Foreskin keratinocyte (primary cell): ENCODE measurements at places on chromosomes 11 and 22.

DNA sequence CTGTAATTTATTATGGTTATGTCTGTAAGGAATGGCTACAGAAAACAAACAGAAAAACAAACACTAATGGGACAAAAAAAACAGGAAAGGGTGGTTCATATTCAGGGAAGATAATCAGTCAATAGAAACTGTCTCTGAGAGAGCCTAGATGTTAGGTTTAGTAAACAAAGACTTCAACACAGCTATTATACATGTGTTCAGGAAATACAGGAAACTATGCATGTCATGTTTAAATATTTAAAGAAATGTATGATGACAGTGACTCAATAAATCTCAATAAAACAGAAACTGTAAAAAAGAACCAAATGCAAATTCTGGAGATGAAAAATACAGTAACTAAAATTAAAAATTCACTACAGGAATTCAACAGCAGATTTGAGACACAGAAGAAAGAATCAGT lies 76.0 kb downstream of the PACS1 start:
- no peak for DNase-seq

DNA sequence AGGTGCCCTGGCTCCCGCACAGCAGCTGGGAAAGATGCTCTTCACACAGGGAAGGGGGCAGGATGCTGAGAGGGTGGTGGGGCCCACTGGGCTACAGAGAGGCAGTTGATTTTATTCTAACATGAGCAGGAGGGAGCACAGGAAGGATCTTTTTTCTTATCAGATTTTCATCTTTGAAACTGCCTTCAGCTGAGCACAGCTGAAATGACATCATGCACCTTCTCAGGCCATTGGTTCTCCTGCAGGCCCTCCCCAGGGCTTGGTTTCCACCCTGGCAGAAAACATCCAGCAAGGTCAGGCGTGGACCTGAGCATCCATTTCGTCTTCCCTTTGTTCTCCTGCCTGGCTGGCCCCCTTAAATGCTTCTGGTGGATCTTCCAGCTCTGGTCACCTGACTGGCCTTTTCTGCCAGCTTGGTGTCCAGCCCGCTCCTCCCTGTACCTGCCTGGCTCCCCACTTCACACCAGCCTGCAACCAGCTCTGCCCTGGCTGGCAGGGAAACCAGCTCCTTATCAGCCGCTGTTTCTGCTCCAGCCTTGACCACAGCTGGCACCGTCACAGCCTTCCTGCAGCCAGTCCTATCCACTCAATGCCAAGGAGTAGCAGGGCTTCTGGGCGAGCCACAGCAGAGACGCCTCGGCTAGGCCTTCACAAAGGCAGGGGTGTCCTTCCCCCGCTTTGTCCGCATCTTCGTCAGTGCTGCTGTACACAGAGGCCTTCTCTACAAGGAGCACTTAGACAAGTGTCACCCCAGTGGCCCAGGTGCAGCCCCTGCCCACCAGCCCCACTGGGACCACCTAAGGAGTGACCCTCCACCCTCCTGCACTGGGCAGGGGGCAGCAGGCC lies 36.5 kb downstream of the TOM1 start:
- DNase-seq: no peak

DNA sequence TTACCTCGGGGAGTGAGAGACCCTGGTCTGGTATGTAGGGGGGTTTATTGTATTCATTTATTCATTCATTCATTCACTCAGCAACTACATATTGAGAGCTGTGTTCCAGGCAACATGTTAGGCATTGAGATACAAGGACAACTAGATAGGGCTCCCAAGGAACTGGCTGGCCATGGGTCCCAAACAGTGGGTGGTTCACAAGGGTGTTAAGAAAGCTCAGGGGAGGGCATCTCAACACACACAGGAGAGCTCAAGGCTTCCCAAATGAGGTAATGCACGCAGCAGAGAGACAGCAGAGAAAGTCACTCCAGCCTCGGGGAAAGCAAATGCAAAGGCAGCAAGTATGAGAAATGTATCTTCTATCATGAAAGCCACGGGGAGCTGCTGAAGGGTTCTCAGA lies 51.8 kb downstream of the BTG4 start:
- DNase-seq: no peak

DNA sequence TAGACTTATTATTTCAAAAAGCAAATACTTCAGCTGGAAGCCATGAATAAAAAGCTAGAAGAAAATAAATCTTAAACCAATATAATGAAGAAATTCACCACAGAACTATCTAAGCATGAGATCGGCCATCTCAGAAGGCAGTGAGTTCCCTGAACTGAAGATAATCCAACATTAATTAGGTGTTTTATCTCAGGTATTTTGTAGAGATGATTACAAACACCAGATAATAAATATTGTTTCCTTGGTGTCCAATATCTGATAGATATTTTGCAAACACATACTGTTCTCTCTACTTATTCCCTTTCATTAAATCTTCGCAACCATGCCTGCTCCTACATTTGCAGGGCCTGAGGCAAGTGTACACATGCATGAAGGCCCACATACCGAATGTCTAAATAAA lies 26.0 kb upstream of the FAM181B start:
- DNase-seq: no peak

DNA sequence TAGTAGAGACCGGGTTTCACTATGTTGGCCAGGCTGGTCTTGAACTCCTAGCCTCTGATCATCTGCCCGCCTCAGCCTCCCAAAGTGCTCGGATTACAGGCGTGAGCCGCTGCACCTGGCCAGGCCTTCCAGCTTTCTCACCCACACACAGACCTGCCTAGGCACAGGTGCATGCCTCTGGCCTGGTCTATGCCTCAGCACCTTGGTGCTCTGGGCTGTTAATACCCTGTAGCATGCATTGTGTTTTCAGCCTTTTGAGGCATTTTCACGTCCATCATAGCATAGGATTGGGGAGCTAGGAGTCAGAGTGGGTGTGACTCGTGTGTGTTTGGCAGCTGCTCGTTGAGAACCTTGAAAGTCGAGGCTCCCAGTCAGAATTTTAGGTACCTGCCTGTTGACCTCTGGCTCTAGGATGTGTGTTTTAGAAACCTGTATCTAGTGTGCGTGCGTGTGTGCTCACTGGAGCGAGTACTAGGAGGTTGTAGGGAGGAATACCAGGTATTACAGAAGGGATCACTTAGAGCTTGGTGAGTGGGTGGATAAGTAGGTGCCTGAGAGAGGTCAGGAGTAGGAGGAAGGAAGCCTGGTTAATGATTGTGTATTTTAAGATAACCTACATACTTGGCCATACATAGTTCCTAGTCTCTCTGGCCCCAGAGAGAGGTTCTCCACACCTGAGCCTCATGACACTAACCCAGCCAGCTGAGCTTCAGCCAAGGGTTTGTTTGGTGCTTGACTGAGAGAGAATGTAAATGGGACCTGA lies 20.0 kb downstream of the CRKL start:
- DNase-seq: no peak

DNA sequence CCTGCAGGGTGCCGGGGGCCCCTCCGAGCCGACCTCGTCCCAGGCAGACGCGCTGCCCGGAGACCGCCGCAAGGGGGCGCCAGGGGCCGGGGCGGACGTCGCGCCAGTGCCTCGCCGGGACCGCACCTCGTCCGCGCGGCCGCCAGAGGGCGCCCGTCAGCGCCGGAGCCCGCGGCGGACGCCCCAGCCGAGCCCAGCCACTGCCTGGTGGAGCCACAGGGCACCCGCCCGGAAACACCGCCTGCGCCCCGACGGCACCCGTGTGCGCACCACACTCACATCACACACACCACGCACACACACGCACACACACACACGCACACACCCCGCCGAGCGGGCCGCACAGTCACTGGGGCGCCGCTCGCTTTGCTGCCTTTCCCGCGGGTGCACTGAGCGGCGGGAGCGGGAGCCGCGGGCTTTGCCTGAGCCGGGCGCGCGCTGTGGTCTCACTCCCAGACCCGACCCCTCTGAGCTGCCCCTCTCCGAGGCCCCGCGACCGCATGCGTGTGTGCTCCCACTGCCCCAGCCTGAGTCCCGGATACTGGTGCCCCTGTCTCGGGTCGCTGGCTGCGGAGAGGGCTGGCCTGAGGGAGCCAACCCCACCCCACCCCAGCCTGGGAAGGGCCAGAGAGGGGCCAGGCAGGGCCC lies 449.3 kb downstream of the OPCML start:
- peak; percentile 3 for DNase-seq

GRCh38 chr11:128938156-128938885 lies 4.3 kb downstream of the TP53AIP1 start:
- DNase-seq: peak; percentile 62

- DNase-seq: no peak
Measured at GRCh38 chr11:32331792-32332191, 103.5 kb downstream of the WT1 start.

GRCh38 chr11:89447845-89448244 lies 43.3 kb downstream of the NOX4 start:
- DNase-seq: no peak

- no peak for DNase-seq
Measured at GRCh38 chr22:23911318-23911980, 17.3 kb downstream of the MIF start.
